Fibroblast of upper back skin (primary cell): ENCODE measurements at places on chromosomes 1 and 21.

DNA sequence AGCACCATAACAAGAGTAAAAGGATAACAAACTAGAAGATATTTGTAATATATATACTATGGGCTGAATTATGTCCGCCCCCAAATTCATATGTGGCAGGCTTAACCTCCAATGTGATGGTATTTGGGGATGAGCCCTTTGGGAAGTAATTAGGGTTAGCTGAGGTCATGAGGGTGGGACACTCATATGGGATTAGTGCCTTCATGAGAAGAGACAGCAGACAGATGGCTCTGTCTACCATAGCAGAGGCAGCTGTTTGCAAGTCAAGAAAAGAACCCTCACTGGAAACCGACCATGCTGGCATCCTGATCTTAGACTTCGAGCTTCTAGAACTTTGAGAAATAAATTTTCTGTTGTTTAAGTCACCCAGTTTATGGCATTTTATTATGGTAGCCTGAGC lies 303.6 kb downstream of the LMO4 start:
- no peak for DNase-seq

DNA sequence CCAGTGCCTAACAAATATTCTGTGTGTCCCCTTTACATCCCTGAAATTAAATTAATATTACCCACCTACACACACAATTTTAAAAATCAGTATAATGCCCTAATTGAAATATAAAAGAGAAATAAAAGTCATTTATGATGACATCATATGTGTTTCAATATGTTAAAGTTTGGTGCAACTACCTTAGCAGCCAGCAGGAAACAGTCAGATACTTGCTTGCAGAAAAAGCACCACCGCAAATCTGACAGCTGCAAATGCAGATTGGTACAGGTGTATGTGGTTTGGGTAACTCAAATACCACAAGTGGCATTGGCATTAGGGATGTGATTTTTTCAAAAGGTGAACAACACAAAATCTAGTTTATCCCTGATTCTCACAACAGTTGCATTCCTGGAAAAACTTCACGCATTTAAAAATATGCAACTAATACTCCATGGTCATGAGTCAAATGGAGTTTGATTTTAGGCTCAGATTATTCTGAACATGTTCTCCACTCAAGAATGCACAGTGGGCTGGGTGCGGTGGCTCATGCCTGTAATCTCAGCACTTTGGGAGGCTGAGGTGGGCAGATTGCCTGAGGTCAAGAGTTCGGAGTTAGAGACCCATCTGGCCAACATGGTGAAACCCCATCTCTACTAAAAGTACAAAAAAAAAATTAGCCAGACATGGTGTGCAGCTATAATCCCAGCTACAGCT lies 106.3 kb downstream of the EDEM3 start:
- no peak for DNase-seq

- DNase-seq = no peak
Observed at GRCh38 chr1:175744305-175744704, 910 bp upstream of the TNR start.

DNA sequence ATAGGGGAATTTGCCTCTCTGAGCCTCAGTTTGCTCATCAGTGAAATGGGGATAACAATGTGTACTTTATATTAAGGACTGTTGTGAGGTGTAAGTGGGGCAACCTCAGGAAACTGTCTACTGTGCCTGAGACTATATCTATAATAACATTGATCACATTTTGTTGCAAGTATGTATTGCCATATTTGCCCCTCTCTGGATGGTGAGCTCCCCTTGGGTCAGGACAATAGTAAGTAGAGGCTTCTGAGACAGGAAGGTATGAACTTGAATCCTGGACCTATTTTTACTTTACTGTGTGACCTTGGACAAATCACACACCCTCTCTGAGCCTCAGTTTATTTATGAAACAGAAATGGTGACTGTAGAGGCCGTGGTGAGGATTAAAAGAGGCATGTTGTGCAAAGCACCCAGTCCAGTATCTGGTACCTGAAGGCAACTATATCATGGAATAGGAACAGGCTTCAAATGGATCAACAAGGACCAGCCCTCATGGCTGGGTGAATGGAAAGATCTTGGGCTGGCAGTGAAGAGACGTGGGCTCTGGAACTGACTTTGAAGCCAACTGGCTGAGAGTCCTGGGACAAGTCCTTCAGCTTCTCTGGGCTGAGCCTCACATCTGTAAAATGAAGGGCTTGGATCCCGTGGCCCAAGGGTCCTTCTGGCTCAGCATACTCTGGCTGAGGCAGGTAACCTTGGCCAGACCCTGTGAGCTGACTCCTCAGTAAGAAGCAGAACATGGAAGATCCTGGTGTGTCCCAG lies 35.0 kb upstream of the ID3 start:
- DNase-seq = no peak

DNA sequence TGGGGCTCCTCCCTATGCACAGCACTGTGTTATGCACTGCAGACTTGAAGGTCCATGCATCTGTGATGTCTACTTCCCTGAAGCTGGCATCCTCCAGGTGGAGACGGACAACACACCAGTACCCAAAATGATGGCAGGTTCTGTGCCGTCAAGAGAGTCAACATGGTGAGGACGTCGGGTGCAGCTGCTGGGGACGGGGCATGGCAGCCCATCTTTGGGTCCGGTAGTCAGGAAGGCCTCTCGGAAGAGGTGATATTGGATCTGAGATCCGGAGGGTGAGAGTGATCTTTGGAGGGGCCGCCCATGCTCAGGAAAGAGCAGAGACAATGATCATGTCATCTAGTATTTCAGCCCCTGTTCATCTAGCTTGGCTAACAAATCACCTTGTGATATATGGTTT lies 104.1 kb downstream of the RIPK4 start:
- DNase-seq = no peak

GRCh38 chr1:9960706-9961562 lies 17.7 kb downstream of the NMNAT1 start:
- peak; percentile 20 for DNase-seq

DNA sequence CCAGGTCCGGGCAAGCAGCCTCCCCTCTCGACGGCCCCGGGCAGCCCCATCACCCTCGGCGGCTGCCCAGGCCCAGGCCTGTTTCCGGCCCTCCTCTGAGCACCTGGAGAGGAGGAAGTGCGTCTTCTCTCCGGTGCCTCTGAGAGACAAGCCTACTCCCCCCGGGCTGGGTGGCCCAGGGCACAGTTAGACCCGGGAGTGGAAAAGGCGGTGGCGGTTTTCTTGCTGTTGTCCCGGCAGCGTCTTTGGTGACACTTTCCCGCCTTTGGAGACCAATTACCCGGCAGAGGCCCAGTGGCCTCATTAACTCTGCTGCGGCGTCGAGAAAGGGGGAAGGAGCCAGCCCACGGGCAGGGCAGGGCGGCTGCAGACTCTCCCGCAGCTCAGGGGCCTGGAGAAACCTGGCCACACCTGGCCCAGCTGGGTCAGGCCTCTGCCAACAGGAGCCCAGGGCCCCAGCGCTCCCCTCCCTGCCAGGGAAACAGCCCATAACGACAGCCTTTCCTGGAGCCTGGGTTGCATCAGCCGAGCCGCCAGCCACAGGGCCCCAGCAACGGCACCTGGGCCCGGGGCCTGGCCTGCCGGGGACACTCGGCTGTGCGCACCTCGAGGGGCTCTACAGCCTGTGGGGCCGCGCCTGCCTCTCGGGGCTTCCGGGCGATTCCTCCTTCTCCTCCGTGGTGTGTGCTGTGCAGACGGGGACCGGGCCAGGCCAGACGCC lies 28.4 kb upstream of the C1orf159 start:
- no peak for DNase-seq

DNA sequence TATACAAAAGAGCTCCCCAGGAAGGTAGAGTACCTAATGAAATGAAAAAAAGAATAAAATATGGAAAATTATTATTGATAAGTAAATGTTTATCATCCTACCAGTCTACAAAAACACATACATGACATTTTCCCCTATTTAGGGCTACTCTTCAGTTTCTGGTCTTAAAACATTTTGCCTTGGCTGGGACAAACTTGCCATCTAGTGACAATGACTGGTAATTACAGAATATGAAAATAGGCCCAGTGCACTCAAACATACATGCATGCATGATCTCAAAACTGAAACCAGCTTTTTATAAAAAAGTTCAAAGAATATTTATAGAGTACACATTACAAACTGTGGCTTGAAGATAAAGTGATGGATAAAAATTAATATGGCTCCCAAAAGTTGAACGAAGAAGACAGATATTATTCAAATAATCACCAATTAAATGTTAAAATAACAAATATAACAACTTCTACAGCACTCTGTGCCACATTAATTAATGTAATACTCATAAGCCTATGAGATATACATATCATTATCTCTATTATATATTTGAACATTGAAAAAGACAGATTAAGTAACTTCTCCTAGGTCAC lies 10.5 kb upstream of the RNPC3 start:
- peak; percentile 72 for DNase-seq

- DNase-seq = no peak
Observed at GRCh38 chr1:118102445-118102844, 82.6 kb downstream of the SPAG17 start.

DNA sequence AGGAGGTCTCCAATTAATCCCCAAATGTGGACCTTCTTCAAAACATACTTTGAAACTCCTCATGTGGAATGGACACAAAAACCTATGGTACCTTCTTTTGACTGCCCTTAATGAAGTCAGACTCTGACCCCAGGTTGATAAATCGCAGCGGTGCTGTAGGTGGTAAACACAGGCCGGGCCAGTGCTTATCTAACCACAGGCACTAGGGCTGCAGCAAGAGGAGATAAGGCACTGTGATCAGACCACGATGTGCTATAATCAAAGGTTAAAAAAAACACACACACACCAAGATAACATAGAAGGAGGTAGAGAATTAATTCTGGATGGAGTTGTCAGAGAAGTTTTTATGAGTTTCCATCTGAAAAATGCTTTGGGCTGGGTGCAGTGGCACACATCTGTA lies 52.3 kb upstream of the SIPA1L2 start:
- no peak for DNase-seq

GRCh38 chr1:33443705-33444180 lies 12.8 kb upstream of the PHC2 start:
- no peak for DNase-seq

DNA sequence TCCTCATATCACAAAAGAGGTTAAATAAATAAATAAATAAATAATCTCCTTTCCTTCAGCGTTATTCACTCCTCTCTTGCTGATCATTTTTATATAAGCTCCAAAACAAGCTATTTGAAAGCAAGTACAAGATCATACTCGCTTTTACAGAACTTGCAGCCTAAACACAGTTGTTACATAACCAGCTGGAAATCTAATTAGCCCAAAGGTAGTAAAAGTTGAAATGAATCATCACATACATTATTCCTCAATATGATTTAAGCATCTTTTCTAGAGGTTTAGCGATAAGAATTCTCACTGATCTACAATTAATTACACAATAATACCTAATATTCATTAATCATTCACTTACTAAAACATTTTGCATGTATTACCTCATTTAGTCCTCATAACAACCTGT lies 160.2 kb downstream of the COP1 start:
- DNase-seq = no peak

GRCh38 chr21:17050156-17050555 lies 462.7 kb upstream of the CXADR start:
- no peak for DNase-seq

DNA sequence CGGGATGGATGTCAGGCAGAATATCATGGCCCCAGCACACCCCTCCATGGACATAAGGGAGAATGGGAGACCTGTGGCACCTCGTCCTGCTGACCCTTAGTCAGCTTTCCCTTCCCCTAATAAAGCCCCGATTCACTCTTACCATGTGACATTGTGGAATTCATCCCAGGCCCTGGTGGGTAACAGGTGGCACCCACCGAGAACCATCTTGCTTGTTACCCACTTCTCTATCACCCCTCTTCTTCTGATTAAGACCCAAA lies 32.9 kb downstream of the CSMD2 start:
- DNase-seq = no peak

DNA sequence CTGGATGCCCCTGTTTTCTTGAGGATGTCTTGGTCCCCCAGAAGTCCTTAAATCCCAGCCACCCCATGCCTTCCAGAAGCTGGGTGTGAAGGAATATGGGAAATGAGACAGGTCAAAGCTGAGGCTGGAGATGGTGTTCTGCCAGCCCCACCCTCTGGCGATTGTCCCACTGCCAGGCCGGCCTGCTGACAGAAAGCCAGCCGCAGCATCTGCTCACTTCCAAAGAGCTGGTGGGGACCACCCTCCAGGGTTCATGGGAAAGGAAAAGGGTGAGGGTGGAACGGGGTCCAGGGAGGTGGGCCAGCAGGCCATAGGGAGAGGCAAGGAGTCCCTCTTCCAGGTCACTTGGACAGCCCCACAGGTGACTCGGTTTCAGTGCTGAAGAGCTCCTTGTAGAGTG lies 1.9 kb upstream of the LINGO4 start:
- DNase-seq = no peak

- DNase-seq = no peak
Observed at GRCh38 chr21:31518580-31518979, 140.9 kb upstream of the SOD1 start.

GRCh38 chr1:94743862-94744261 lies 76.3 kb upstream of the SLC44A3 start:
- no peak for DNase-seq

DNA sequence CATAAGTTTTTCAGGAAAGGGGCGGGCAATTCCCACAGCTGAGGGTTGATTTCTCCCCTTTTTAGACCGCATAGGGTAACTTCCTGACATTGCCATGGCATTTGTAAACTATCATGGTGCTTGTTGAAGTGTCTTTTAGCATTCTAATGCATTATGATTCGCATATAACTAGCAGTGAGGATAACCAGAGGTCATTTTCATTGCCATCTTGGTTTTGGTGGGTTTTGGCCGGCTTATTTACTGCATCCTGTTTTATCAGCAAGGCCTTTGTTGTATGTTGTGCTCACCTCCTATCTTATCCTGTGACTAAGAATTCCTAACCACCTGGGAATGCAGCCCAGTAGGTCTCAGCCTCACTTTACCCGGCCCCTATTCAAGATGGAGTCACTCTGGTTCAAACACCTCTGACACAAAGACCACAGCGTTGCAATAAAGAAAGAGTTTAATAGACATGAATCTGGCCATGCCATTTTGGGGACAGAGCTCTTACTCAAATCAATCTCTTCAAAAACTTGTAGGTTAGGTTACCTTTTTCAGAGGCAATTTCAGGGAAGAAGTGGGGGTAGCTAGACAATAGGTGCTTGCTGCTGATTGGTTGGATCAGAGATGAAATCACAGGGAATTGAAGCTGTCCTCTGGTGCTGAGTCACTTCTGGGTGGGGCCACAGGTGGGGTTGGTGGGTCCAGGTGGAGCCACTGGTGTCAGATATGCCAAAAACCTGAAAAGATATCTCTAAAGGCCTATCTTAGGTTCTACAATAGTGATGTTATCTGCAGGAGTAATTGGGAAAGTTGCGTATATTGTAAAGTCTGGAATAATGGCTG lies 23.3 kb downstream of the TBX19 start:
- no peak for DNase-seq
